ENCODE measurements at places on chromosomes 2 and 18.

- DNase-seq = no peak
These were observed 60.0 kb downstream of the BOLA3 start for GRCh38 chr2:74087696-74088095.

DNA sequence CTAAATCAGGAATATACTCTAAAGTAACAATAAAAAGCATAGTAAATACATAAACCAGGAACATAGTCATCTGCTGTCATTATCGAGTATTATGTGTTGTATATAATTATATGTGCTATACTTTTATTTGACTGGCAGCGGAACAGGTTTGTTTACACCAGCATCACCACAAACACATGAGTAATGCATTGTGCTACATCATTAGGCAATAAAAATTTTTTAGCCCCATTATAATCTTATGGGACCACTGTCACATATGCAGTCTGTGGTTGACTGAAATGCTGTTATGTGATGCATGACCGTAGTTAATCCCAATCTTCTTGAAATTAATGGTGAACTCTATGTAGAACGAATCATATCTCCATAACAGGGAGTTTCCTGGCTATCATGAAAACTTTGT is 136.7 kb upstream of the ZFP36L2 start:
- no peak for DNase-seq

DNA sequence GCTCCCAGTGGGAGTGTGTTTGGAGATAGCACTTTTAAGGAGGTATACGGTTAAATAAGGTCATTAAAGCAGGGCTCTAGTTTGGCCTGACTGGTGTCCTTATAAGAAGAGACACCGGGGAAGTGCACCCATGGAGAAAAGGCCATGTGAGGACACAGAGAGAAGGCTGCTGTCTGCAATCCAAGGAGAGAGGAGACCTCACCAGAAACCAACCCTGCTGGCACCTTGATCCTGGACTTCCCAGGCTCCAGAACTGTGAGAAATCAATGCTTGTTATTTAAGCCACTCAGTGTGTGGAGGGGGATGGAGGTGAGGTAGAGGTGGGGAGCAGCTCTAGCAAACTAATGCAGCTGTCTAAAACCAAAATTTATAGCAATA is 62.0 kb downstream of the RPL31 start:
- no peak for DNase-seq

DNA sequence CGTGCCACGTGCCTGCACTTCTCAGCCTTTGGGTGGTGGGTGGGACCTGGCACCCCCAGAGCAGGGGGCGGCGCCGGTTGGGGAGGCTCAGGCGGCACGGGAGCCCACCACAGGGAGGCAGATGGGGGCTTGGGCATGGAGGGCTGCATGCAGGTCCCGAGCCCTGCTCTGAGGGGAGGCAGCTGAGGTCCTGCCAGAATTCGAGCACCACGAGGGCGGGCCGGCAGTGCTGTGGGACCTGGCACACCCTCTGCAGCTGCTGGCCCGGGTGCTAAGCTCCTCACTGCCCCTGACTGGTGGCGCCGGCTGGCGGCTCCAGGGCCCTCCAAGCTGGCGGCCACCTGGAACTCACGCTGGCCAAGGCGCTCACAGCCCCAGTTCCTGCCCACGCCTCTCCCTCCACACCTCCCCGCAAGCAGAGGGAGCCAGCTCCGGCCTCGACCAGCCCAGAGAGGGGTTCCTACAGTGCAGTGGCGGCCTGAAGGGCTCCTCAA is 1176.8 kb upstream of the GYPC start:
- DNase-seq = no peak

DNA sequence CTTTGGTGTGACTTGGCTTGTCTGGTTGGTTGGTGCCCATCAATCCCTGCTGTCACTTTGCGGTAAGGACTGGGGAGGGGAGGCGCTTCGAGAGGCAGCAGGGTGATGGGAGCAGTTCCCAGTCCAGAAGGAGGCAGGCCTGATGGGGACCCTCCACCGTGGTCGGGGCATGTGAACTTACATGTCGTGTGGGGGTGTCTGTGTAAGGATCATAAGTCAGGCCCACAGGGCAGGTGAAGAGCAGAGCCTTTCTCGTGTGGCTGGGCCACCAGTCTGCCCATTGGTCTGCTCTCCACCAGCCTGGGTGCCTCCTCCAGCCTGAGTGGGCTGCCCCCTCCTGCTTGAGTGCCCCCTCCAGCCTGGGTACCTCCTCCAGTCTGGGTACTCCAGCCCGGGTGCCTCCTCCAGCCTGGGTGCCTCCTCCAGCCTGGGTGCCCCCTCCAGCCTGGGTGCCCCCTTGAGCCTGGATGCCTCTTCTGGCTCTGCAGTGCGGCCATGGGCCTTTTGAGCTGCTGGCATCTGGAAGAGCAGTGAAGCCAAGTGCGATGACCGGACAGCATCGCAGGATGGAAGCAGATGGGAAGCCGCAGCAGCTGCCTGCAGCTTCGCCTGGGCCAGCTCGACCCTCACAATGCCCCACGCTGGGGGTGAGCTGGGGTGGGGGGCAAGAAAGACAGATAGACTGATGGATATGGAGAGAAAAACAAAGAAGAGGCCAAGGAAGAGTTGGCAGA is 25.0 kb downstream of the ATOH8 start:
- no peak for DNase-seq

DNA sequence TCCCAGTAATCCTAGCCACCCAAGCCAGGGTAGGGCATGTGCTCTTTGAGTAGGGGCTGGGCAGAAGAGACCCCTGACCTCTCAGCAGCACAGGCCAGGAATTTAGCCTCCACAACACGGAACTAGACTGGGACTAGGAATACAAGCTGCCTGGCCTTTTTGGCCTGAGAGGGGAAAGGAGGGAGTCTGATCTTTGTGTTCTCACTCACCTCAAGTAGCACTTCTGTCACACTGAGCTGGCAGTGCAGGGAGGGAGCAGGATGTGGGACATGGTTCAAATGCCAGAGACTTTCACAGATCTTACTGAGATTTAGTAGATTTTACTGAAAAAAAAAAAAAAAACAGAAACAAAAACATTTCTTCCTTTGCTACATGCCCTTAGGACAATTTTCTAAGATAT is 395.2 kb downstream of the CMPK2 start:
- no peak for DNase-seq

- DNase-seq = no peak
These were observed 60.5 kb upstream of the ZNG1B start for GRCh38 chr2:113376913-113377445.

- no peak for DNase-seq
These were observed 107.3 kb upstream of the PID1 start for GRCh38 chr2:229378386-229378785.

DNA sequence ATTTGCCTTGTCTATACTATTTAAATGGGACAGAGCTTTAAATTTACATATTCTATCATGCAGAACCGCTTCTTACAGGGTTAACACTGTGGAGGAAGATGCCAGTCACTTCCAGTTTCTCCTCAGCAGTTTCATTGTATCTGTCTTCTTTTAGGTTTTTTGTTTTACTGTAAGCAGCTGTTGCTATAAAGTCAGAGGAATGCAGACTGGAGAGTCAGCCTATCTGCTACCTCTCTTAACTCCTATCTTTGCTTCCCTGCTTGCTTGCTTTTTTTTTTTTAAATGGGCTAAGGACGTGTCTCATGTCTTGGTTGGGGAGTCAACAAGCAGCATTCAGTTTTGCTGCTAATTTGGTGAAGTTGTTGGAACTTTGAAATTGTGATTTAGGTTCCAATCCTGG is 8.9 kb downstream of the EPC2 start:
- DNase-seq = no peak

DNA sequence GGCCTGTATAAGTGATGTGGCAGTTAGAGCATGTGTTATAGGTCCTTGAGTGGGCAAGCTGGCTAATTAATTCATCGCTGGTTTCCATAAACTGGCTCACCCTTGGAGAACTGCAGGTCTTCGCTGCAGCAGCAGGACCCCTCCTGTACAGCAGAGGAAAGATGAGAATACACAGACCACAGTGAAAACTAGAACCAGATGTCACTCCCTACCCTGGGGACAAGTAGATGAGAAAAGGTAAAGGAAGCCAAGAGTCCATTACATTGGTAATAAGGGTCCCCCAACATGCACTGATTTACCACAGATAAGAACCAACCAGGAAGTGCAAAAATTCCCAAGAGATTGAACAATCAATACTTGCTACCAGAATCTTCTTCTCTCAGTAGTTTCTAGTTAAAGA is 415.6 kb upstream of the LYPD1 start:
- no peak for DNase-seq

DNA sequence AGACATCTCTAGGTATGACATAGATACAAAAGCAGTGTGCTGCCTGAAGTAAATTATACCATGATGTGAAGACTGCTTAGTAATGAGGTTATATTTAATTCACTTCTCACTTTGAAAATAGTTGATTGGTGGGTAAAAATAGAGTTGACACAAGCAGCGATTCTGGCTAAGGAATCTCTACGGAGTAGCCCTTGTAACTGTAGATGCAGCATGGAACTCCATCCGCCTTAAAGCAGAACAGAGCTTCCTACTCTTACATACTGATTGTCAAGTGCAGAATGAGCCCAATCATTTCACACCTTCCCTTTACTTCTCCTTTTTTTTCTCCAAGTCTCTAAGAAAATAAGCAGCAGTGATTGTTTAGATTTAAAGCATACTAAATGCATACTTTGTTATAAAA is 1594.6 kb upstream of the SLC39A10 start:
- no peak for DNase-seq

- DNase-seq = peak; percentile 80
These were observed 9.7 kb upstream of the SLC39A10 start for GRCh38 chr2:195647302-195647701.

DNA sequence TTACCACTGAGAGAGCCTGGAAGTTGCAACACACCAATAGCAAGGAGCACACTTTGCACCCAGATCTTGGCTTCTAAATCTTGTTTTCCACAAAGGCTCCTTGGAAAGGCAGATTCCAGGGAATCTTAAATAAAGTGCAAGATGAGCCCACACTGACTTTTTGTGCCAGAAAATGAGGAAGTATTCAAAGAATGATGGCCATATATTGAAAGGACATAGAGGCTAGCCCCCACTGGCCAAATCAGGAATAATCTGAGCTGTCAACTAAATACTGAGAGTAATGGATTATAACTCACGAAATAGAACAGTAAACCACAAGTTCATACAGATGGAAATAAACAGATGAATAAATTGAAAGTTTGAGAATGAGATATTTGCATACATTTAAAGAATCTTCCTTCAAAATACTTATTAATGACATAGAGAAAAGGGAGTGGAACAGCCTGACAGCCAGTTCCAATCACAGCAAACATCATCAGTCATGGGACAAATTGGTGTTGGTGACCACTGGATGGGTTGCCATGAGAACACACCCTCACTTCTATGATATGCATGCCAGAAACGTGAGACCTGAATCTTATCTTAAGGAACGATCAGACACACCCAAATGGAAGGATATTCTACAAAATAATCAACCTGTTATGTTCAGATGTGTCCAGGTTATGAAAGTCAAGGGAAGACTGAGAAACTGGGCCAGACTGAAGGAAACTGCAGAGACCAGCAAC is 12.2 kb upstream of the ACKR3 start:
- no peak for DNase-seq

- DNase-seq = no peak
These were observed 332.1 kb upstream of the SOX11 start for GRCh38 chr2:5360081-5360480.

DNA sequence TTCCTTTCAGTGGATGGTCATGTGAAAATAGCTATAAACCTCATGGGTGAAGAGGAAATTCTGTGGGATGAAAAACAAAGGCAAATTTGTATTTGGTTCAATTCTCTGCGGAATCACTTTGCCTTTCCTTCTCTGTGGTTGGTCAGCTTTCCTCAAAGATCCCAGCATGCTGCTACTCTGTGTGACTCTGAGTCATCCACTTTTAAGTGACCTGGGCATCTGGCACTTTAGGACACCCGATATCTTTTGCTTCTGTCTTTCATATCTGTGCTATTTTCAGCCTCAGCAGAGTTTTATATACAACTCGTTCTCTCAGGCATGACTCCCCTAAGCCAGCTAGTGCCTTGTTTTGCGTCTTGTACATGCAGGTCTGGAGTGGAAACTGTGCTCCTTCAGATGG is 217.0 kb upstream of the PIEZO2 start:
- DNase-seq = no peak

- DNase-seq = no peak
These were observed 46.9 kb upstream of the CYP20A1 start for GRCh38 chr2:203191961-203192360.

- DNase-seq = peak; percentile 27
These were observed 27.6 kb downstream of the ANKAR start for GRCh38 chr2:189702071-189702470.

- no peak for DNase-seq
These were observed 355.6 kb upstream of the GYPC start for GRCh38 chr2:126300348-126300747.

All from NB4 (cell line).